Erythroblast (primary cell): ENCODE measurements at places on chromosomes 5 and 9.
A peak's percentile ranks its signal among the peaks of the same experiment; 100 is the strongest.

- no peak for DNase-seq
These were observed 141.6 kb upstream of the SPRY4 start for GRCh38 chr5:142466195-142466971.

DNA sequence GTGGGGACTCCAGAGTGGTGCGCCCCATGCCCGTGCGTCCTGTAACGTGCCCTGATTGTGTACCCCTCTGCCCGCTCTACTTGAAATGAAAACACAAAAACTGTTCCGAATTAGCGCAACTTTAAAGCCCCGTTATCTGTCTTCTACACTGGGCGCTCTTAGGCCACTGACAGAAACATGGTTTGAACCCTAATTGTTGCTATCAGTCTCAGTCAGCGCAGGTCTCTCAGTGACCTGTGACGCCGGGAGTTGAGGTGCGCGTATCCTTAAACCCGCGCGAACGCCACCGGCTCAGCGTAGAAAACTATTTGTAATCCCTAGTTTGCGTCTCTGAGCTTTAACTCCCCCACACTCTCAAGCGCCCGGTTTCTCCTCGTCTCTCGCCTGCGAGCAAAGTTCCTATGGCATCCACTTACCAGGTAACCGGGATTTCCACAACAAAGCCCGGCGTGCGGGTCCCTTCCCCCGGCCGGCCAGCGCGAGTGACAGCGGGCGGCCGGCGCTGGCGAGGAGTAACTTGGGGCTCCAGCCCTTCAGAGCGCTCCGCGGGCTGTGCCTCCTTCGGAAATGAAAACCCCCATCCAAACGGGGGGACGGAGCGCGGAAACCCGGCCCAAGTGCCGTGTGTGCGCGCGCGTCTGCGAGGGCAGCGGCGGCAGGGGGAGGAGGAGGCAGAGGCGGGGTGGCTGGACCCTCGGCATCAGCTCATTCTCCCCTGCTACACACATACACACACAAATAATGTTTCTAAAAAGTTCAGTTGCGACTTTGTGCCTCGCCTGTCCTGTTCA lies 668 bp downstream of the GLIS3 start:
- DNase-seq = peak; percentile 7

DNA sequence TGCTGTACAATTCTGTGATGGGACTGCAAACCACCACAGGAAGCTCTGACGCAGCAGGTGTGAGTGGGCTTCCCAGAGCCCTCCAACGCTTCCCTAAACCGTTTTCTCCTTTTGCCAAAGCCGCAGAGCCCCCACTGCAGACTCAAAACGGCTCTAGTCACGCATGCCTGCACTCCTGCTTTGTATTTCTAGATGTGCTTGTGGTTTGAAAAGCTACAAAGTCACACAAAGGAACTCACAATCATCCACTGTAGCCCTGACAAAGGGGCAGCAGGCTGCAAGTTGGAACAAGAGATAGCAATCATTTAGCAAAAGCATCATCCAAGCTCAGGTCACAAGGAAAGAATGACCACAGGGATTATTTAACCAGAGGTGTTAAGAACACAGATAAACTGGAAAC lies 79.3 kb downstream of the PTPN3 start:
- no peak for DNase-seq

GRCh38 chr5:74146796-74147195 lies 493.7 kb downstream of the ENC1 start:
- DNase-seq = no peak

GRCh38 chr5:88262116-88262515 lies 6.5 kb downstream of the TMEM161B start:
- DNase-seq = no peak

- peak; percentile 2 for DNase-seq
These were observed 171.7 kb downstream of the MAT2B start for GRCh38 chr5:163677092-163677491.

- DNase-seq = no peak
These were observed 562.6 kb downstream of the ANXA1 start for GRCh38 chr9:73714294-73714693.

DNA sequence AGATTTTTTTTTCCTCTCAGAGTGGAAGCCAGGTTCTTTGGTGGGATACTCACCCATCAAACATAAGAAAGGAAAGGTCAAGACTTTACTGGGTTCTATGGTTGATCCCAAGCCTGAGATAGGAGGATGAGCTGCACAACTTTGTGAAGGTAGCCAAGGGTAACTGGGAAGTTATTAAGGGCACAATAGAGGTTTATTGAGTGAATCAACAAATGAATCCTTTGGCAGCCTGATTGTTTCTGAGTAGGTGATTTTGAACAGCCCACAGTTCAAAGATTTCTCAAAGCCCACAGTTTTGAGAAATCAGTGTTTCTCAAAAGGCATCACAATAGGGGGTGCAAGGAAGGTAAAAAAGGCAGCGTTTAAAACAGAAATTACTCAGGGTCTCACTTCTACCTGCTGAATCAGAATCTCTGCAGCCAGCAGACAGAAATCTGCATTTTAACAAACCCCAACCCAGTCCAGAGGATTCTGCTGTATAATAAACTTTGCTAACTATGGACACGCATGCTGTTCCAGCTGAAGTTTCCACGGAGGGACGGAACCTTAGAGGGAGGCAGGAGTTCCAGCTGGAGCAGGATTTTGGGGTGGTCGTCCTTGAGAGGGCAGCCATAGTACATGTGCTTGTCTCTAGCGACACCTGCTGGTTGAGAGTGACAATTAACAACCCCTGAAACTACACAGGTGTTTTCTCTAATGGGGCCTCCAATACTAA lies 32.7 kb upstream of the FSD1L start:
- DNase-seq = peak; percentile 63

GRCh38 chr9:89592963-89593726 lies 11.7 kb upstream of the GADD45G start:
- DNase-seq = no peak

- DNase-seq = peak; percentile 4
These were observed 140.2 kb downstream of the NFIB start for GRCh38 chr9:14173713-14174112.

- DNase-seq = no peak
These were observed 23.2 kb downstream of the XPA start for GRCh38 chr9:97673922-97674321.

GRCh38 chr9:31700252-31701045 lies 684.0 kb upstream of the ACO1 start:
- DNase-seq = no peak

DNA sequence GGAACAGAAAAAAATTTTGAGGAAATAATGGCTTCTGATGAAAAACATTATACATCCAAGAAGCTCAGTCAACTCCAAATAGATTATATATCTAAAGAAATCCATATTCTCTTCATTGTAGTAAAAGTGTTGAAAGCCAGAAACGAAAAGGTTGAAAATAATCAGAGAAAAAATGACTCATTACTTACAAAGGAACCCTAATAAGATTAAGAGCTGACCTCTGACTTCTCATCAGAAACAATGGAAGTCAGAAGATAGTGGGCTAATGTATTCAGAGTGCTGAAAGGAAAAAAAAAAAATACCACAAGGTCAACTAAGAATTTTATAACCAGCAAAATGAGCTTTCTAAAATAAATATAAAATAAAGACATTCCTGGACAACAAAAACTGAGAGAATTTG lies 60.0 kb downstream of the HSD17B4 start:
- DNase-seq = no peak

DNA sequence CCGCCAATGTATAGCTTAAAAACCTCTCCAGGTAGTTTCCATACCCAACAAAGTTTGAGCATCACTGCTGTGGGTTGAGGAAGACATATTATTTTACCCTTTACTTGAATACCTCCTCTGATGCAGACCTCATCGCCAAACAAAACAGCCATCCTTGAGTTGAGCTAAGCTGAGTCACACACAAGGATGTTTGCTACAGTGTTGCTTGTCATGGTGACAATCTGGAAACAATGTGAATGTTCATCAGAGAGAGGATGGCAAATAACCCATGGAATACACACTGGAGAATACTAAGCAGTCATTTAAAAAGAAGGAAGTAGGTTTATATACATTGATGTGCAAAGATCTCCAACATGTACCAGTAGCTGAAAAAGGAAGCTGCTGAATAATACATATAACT lies 41.1 kb upstream of the TCF7 start:
- no peak for DNase-seq

GRCh38 chr5:32109236-32109635 lies 64.9 kb downstream of the GOLPH3 start:
- no peak for DNase-seq

- peak; percentile 2 for DNase-seq
These were observed 437.1 kb upstream of the TLE4 start for GRCh38 chr9:79134654-79135053.

GRCh38 chr5:100517301-100517974 lies 17.7 kb upstream of the FAM174A start:
- DNase-seq = no peak

DNA sequence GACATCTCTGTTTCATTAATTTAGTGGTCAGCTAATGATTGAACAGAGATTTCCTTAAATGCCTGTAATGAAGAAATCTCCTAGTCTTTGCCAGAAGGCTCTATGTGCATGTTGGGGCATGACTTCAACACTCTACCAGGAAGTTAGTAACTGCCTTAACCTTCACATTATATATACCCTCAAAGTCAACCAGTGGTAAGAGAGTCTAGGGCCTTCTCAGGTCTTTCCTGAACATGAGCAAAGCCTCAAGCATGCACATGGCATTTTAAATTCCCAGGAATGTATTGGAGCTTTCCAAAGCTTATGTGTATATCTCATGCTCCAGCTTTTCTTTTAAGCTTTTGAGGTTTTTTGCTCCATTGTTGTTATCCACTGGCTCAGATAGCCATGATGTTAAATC lies 388.3 kb downstream of the ARRDC3 start:
- no peak for DNase-seq

- DNase-seq = no peak
These were observed 139.8 kb downstream of the SLIT3 start for GRCh38 chr5:169161022-169161680.

DNA sequence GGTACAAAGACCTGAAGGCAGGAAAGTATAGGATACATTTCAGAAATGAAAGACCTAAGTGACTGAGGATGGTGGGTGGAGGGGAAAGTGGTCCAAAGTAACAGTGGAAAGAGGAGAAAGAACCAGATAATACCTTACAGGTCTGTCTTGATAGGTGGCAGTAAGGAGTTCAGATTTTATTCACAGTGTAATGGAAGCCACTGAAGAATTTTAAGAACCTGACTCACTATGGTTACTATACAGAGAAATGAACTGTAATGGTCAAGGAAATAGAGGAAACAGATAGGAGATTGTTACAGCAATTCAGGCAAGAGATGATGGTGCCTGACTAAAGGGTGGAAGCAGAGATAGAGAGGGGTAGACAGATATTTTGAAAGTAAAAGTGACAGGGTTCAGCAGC lies 46.5 kb downstream of the EPB41L4A start:
- no peak for DNase-seq

DNA sequence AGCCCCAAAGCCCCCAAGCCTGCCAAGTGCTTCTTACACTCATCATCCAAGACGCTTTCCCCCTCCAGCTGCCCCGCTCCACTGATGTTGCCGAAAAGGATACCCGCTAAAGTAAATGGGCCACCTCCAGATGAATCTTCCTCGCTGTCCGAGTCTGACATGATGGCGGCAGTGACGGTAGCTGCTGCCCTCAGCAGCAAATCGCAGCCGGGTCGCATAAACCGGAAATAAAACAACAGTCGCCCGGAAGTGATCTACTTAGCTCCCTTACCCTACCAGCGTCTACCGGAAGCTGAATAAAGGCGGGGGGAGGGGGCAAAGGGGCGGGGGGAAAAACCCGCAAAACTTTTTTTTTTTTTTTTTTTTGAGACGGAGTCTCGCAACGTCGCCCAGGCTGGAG lies at the start of gene TAF1L:
TAF1L (minus strand) TSS at position 308 of the 400 bp plus-strand sequence; CDS start at position 218, 90 bp downstream.
- no peak for DNase-seq

DNA sequence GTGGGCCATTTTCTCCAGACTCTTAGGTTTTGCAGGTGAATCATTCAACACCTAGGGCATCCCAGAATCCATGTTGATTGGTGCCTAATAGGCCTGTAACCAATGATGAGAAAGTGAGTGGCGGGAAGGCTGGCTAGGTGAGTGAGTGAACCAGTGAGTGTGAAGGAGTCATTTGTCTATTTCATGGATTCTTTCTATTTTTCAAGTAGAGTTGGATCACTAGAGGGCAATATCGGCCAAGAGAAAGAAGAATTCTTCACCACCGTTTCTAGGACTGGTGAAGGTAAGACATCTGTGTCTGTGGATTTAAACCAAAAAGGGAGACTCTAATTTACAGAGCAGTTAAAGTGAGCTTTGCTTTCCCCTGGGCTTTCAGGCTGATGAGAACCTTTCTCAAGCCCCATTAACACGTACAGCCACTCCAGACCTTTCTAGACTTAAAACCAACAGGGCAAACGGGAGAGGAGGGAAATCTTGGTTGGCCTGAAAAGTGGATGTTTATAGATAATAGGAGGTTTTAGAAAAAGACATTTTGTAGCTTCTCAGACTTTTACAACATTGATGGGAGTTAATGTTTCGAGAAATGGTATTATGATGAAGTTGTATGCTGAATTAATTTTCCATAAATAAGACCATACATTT lies 114.3 kb upstream of the IL12B start:
- peak; percentile 34 for DNase-seq

DNA sequence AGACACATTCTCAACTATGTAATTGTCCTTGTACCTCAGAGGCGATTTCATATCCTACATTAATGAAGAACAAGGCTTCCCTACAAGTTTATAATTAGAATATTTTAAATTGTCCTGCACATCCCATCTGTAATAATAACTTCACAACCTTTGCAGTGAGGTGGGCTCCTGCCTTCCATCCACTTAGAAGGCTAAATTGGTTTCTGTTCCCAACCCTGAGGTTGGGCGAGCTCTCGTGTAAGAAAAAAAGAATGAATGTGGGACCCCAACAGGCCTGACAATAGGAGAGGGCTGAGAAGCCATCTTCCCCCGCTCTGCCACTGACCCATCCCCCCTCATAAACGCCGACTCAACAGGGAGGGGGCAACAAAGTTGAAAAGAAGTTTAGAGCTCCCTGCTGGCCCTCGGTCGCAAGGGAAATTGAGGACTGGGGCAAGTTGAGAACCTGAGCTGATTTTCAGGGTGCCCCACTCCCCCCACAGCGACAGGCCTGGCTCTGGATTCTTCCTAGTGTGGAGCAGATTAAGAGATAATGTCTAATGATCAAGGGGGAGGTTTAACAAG lies 9.4 kb downstream of the BARHL1 start:
- no peak for DNase-seq

- DNase-seq = no peak
These were observed 43.5 kb downstream of the DDX31 start for GRCh38 chr9:132626285-132626684.
